ENCODE measurements at places on chromosomes 5 and 9. TPM values are rescaled to one million over a fixed set of nuclear protein-coding genes. Genes with fewer than 3 reads are reported as not detected.

Gene NRARP
- 0.12 TPM for total RNA-seq

Gene STC2
- 120 TPM for total RNA-seq

Gene IFNA21
- not detected for total RNA-seq

Gene GCNT4
- 1.4 TPM for total RNA-seq

Gene STPG3
- not detected for total RNA-seq

Gene MTREX
- total RNA-seq, result 214 TPM

Gene SPAG8
- total RNA-seq, result 1.3 TPM

Gene DNAJC21
- 57.9 TPM for total RNA-seq

Gene SPINK7
- total RNA-seq, result not detected

Gene ANAPC2
- total RNA-seq, result 29.9 TPM

Gene NTNG2
- total RNA-seq, result 3.5 TPM

Gene DNAJC25
- total RNA-seq, result 9.6 TPM

Data from uterine smooth muscle cell (primary cell).